ENCODE measurements at places on chromosomes 1 and 21.

DNA sequence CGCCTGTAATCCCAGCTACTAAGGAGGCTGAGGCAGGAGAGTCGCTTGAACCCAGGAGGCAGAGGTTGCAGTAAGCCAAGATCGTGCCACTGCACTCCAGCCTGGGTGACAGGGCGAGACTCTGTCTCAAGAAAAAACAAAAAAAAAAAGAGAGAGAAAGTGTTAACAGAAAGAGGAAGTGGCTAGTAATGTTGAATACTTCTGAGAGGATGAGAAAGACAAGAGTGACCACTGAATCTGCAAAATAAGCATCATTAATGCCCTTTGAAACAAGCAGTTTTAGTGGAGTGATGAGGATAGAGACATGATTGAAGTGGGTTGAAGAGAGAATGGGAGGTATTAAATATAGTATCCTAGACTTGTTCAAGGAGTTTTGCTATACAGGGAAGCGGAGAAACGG is 11.7 kb downstream of the MPZ start:
- DNase-seq: no peak

DNA sequence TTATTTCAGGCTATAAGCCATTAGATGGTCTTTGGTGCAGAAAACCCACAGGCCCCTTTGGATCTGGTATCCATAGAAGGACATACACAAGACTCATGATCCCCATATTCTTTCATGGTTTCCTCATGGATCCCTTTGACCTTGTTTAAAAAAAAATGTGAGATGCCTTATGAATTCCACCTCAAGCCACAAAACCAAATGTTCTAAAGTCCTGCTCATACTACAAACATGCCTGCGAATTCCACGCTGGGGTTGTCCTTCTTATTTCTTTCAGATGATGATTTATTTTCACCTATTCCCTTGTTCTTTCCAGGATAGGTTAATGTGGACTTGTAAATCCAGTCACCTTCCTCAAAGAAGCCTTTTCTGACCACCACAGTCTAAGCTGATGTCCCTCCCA is 256.9 kb upstream of the DPYD start:
- DNase-seq: no peak

- DNase-seq: no peak
These were observed 165.3 kb upstream of the USP24 start for GRCh38 chr1:55380355-55380970.

GRCh38 chr1:245721488-245721887 is 566.7 kb downstream of the KIF26B start:
- no peak for DNase-seq

GRCh38 chr1:207812778-207813511 is 61.1 kb downstream of the CD46 start:
- DNase-seq: no peak

DNA sequence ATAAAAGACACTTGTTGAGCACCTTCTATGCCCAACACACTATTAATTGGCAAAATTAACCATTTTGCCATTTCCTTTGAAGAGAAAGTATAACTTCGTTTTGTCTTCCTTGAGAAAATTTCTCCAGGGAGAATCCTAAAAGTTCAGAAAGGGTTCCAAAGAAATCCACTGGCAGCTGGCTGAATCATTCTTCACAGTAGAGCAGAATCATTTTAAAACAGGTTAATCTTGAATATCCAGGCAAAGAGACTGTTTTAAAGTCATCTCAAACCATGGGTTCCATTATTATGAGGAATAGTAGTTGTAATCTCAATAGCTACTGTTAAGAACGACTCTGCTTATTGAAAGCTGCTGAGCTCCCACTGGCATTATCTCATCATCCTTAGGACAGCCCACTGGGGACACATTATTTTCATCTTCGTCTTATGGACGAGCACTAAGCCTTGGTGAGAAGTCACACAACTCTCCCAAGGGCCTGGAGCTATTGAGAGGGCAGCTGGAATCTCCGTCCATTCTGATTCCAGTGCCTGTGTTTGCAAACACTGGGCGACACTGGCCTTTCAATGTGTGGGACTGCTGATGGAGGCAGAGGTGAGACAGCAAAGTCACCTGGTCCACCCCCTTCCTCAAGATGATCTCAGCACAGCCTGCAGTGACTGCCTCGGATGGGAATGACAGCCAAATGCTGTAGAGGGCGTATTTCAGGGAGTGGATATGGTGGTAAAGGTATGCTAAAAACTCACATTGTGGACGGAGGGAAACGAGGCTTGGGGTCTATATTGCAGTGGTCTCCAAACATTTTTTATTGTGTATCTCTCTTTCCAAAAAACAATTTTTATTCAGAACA is 15.3 kb upstream of the PGBD5 start:
- no peak for DNase-seq

GRCh38 chr1:224720216-224720615 is 104.1 kb downstream of the CNIH3 start:
- DNase-seq: no peak

DNA sequence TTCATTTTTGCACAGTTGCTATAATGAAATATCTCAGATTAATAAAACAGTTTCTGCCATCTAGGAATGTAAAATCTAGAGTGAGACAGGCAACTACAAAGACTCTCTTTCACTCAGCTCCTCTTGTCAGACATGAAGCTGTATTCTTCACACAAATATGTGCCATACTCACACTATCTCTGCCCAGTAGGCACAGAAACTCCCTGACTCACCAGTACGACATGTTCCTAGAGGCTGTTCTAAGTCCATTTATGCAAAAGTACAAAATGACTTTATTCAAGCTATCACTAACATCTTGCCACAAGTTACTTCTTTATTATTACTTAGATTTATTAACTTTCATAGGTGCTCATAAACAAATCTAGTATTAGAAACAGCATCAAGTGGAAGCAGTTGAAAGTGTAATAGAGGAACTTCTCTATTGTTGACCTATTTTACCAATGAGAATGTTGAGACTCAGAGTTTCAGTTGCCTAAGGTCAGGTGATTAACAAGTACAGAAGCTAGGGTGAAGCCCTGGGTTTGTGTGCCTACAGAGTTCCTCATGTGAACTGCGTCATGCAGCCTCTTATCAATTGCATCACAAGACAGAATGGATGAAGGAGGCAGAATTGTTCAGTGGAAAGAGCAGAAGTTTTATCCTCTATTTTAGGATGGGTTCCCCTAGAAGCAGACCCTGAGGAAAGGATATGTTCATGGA is 98.9 kb downstream of the RGS2 start:
- no peak for DNase-seq

GRCh38 chr21:37159053-37159776 is 86.2 kb downstream of the TTC3 start:
- no peak for DNase-seq

DNA sequence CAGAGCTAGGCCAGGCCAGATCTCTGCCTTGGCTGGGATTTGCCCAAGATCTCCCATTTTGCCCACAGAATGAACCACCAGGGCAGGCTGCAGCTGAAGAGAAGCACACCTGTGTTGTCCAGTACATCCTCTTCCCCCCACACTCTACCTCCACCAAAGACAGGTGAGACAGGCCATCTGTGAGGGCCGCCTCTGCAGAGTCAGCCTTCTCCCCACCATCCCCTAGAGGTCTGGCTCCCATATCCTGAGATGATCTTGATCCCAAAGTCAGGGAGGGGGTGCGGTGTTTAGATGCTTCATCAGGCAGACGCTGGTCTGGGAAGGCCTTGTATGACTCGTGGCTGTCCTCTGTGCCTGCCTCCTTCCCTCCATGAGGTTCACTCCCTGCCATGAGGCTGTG is 28.7 kb downstream of the HYI start:
- no peak for DNase-seq

DNA sequence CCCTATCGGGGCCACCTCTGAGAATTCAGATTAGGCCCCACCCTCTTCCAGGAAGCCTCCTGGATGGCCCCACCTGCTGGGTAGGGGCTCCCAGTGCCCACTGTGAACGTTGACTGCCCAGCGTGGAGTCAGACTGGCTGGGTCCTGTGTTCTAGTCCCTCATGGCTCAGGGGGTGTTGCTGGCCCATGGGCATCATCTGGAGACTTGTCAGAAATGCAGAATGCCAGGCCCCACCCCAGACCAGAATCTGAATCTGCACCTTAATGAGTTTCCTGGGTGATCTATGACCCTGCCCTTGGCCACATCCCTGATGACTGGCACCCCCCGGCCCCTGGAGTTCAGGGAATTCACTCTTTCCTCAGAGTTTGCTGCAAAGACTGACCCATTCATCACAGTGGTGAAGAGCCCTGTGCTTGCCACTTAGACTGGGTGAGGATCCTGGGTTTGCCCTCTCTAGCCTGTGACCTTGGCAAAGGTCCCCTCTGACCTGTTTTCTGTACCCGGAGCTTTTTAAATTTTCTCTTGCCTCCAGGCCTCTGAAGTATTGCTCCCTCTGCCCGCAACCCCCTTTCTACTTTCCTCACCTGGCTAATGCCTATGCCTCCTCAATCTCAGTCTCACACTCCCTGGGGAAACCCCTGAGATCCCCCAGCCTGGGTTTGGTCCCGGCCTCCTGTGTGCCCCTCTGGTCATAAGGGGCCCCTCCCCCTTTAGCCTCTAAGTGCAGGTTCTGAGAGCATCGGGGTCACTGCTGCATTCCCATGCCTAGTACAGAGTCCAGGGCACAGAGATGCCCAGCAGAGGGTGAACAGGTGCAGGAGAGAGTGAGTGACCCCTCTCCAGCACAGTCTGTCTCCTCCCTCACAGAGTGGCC is 184.2 kb downstream of the MATN1 start:
- DNase-seq: no peak

All from eye (tissue), 1 donor.